Naive thymus-derived CD4-positive, alpha-beta T cell (primary cell): ENCODE measurements at places on chromosomes 2 and 18. TPM values are rescaled to one million over a fixed set of nuclear protein-coding genes. Genes with fewer than 3 reads are reported as not detected.

TFPI gene
- polyA plus RNA-seq = not detected

ASB3 gene
- 18.9 TPM for polyA plus RNA-seq

PROM2 gene
- polyA plus RNA-seq = not detected

PSMA8 gene
- 0.39 TPM for polyA plus RNA-seq

FAM237A gene
- polyA plus RNA-seq = not detected

ASB18 gene
- polyA plus RNA-seq = not detected

DQX1 gene
- polyA plus RNA-seq = not detected

DPP10 gene
- not detected for polyA plus RNA-seq

CYS1 gene
- polyA plus RNA-seq = not detected

CPLX4 gene
- polyA plus RNA-seq = not detected
